ENCODE measurements at places on chromosomes 16 and 17.

DNA sequence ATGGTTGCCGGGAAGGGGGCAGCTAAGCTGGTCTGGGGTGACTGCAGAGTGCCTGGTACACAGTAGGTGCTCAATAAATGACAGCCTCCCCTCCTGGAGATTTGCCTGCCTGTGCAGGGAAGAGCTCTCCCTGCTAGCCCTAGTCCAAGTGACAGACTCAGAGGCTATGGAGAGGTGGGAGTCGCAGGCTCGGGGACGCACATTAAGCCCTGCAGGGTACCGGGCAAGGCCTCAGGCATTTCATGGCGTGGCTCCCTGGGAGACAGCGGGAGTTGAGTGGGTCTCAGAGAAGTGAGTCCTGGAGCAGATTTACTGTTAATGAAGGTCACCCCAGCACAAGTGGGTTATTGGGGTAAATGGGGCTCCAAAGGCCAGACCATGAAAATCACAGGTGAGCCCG, 132.2 kb upstream of the CDC42EP4 start:
- DNase-seq = no peak

GRCh38 chr17:72392056-72393010, 271.5 kb downstream of the SOX9 start:
- no peak for DNase-seq

GRCh38 chr16:59586331-59586730, 852.2 kb upstream of the GOT2 start:
- DNase-seq = no peak

DNA sequence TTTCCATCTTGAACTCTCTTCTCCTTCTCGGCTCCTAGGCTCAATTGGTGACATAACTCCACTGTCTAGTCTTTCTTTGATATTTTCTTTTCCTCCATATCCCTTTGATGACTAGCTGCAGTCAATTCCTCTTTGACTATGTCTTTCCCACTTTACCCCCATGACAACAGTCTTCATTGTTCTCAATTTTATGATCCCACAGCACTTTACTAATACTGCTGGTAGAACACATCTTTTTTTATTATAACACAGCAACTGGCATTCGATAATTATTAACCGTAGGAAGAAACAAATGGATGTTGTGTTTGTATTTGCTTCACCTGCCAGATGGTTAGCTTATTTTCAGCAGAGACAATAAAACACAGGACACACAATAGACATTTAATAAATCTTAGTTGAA, 1.3 kb downstream of the KRTAP3-3 start:
- no peak for DNase-seq

GRCh38 chr17:45248132-45248957, 13.5 kb downstream of the SPATA32 start:
- no peak for DNase-seq

DNA sequence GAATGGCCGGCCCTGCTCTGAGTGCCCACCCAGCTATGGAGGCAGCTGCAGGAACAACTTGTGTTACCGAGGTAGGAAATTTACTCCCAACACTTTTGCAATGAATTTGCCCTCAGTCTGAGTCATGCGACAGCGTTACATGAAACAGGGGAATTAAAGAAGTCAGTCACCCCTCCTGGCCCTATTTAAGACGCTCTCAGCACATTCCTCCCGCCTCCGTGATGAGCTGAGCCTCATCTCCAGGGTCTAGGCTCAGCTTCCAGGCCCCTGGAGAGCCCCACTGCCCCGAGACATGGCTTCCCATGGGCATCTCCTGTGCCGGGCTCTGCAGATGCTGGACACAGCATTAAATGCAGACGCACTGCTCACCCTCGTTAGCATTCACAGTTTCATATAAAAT, 35.0 kb downstream of the CRISPLD2 start:
- no peak for DNase-seq

GRCh38 chr17:18300725-18301480, 13.9 kb downstream of the TOP3A start:
- no peak for DNase-seq

DNA sequence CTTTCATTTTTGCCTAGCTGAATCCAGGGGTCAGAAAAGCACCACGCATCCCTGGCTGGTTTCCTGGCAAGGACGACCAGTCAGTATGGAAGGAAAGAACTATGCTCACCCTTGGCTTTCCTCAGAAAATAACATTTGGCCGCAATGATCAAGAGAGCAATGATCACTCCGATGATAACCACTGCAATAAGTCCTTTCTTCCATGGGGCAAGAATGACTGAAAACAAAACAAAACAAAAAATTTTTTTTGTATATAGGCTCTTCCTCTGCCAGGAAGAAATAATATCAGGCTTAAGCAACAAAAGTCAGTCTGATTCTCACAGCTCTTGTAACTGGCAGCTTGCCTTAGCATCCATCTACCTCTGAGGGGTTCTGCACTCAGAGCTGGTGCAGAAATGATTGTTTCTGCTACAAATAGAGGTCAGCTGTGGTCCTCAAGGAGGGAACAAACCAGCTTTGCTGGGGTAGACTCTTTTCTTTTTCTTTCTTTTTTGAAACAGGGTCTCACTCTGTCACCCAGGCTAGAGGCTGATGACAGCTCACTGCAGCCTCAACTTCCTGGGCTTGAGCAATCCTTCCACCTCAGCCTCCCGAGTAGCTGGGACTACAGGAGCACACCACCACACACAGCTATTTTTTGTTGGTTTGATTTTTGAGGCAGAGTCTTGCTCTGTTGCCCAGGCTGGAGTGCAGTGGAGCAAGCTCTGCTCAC, 35.7 kb downstream of the PECAM1 start:
- no peak for DNase-seq

DNA sequence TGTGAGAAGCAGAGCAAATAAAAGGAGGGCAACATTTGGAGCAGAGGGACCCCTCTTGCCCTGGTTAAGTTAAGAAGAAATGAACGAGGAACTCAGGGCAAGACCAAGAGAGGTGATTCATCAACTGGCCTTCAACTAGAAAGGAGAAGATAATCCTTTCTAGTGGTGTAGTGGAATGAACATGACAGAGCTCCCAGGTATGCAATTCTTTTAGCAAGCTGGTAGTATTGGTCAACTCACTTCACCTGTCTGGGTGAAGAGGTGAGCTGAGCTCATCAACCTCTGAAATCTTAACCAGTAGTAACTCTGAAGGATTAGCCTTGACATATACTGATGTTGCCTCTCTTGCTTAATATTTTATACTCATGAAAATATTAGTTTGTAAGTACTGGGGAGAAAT, 1024.7 kb upstream of the GOT2 start:
- no peak for DNase-seq

DNA sequence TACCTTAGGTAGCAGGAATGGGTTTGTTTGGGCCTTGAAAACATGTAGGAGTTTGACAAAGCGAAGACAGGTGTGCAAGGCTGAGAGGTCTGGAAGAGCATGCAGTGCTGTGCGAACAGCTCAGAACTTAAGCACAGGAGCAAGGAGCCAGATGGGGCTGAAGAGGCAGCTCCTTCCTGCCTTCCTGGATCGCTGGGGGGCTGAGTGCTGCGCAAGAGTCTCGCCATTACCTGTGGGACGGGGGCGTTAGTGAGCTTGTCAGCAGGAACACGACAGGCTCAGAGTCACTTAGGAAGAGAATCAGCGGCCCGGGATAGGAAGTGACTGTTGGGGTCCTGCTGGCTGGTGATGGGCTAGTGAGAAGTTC, 464 bp upstream of the MRM1 start:
- no peak for DNase-seq

- DNase-seq = no peak
Observed at GRCh38 chr17:34797720-34798119, 163.5 kb downstream of the CCT6B start.

DNA sequence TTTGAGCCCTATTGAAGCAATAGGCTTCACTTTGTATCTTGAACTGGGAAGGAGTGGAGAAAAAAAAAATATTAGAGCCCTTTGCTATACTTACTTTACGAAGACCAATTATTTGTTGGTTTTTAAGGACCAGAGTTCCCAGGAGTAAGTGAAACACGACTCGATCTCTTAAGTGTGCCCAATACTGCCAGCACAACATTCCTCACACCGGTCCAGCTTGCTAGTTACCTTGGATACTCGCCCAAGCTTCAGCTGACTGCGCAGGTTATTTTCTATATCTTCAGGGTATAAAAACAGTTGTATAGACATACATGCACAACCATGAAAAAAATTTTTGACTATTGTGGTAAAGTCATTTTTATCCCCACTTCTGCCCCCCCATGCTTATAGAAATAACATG, 72.1 kb downstream of the RPTOR start:
- DNase-seq = no peak

GRCh38 chr17:40373999-40374398, 9.5 kb upstream of the GJD3 start:
- DNase-seq = no peak

DNA sequence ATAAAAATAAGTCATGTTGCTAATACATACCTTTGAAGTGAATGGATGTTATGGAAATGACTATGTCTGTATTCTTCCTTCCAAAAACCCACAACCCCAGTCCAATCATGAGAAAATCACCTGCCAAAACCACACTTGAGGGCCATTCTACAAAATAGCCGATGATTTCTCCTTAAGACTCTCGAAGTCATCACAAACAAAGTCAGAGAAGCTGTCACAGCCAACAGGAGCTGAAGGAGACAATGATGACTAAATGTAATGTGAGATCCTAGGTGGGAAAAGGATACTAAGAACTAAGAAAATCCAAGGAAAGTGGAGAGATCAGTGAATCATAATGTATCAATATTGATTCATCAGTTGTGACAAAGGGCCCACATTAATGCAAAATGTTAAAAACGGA, 432.9 kb upstream of the DYNLRB2 start:
- no peak for DNase-seq

- DNase-seq = no peak
Observed at GRCh38 chr17:39867084-39867879, 720 bp upstream of the ZPBP2 start.

GRCh38 chr17:48254896-48255295, 147.3 kb downstream of the SNX11 start:
- DNase-seq = no peak

DNA sequence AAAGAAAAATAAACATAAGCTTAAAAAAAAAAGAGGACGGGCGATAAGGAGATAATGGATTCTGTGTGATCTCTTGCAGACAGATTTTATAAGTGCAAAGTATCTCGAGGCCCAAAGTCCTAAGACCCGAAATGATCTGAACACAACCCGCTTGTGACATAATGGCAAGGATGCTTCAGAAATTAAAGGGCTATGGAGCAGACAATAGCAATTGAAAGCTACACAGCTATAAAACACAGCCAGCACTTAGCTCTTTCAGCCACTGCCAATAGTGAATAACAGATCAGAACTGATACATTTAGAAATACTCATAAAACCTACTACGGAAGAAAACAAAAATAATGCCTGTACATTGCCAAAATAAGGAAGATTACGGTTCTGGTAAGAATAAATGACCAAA, 117.5 kb downstream of the ZFHX3 start:
- no peak for DNase-seq

DNA sequence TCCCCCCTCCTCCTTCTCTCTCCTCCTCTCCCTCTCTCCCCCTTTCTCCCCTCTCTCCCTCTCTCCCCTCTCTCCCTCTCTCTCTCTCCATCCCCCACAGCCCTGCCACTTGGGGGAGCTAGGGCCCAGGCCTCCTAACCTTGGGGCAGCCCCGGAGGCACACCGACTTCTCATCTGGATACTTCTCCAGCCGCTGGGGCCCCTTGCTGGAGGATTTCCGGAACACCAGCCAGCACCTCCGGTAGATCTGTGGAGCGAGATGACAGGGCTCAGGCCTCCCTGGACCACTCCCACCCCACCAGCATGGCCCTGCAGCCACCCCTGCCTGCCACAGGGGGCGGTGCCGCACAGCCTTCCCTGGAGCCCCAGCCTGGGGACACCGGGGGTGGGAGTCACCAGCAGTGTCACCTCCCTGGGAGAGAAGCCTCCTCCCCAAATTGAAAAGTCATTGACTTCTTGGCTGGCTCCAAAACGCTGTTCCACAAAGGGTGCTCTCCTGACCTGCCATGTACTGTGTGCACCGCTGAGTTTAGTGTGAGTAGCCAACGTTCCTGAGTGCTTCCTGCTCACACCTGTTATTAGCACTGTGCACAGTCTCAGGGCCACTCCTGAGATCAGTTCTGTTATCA, 10.5 kb downstream of the DOK4 start:
- DNase-seq = peak; percentile 83

DNA sequence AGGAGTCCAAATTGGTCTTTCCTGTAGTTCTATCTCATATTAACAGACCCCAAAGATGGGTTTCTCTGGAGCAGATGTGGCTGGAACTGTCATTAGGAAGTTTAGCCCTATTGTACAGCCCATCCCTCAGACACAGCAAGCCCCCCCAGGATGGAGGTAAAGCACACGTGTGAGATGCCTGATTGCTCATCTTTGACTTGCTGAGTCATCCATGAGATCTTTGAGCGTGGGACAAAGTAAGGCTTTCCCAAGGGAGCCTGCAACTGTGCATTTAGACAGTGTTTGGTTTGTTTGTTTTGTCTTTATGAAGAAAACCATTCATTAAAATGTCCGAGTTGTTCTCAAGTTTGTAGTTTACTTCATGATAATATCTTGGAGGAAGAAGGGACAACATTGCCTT, 145.3 kb upstream of the CDH13 start:
- DNase-seq = no peak

- peak; percentile 93 for DNase-seq
Observed at GRCh38 chr17:2828397-2829038, 32.3 kb downstream of the RAP1GAP2 start.

Measured in glutamatergic neuron (in vitro differentiated cells).